ENCODE measurements at places on chromosomes 6 and 20. TPM values are rescaled to one million over a fixed set of nuclear protein-coding genes. Genes with fewer than 3 reads are reported as not detected.

Gene OOEP
- total RNA-seq = not detected

Gene TSHZ2
- 11.9 TPM for total RNA-seq

Gene ZSCAN23
- 5.5 TPM for total RNA-seq

DNA sequence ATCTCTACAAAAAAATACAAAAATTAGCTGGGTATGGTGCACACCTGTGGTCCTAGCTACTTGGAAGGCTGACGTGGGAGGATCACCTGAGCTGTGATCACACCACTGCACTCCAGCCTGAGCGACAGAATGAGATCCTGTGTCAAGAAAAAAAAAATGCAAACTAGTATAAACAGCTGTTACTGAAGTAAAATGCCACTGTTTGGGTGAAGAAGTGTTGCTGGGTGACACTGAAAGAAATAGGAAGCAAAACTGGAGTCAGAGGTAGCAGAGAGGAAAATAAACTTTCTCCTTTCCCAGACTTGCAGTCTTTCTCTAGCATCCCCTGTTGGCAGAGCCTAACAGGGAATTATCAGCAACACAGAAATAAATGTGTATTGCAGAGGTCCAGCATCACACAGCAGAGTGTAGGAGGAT is 241.2 kb upstream of the PREP start:
- H3K4me1 ChIP-seq = no peaks in the 10 kb centered on the region
- peak; percentile 44 for DNase-seq
- H3K27me3 ChIP-seq = no peaks in the 10 kb centered on the region
- no peak overlapping the region for H3K4me3 ChIP-seq
- H3K27ac ChIP-seq = no peak overlapping the region

DNA sequence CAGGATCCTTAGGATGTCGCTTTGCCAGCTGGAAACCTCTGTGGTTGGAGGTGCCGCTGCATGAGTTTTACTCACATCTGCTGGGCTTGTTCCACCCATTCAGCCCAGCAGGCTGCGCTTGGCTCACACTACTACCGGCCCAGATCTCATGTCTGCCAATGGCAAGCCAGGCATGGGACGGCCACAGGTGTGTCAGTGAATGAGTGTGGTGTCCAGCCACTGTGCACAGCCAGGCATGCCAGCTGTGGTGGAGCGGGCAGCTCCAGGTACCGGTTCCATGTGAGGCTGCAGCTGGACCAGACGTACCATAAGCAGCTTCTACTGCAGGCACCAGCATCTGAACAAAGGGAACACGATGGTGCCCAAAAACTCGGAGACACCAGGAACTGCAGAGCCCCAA is 33.1 kb upstream of the ASF1A start:
- H3K4me1 ChIP-seq = no peaks in the 10 kb centered on the region
- H3K27me3 ChIP-seq = no peaks in the 10 kb centered on the region
- no peak overlapping the region for H3K4me3 ChIP-seq
- H3K27ac ChIP-seq = no peak overlapping the region

DNA sequence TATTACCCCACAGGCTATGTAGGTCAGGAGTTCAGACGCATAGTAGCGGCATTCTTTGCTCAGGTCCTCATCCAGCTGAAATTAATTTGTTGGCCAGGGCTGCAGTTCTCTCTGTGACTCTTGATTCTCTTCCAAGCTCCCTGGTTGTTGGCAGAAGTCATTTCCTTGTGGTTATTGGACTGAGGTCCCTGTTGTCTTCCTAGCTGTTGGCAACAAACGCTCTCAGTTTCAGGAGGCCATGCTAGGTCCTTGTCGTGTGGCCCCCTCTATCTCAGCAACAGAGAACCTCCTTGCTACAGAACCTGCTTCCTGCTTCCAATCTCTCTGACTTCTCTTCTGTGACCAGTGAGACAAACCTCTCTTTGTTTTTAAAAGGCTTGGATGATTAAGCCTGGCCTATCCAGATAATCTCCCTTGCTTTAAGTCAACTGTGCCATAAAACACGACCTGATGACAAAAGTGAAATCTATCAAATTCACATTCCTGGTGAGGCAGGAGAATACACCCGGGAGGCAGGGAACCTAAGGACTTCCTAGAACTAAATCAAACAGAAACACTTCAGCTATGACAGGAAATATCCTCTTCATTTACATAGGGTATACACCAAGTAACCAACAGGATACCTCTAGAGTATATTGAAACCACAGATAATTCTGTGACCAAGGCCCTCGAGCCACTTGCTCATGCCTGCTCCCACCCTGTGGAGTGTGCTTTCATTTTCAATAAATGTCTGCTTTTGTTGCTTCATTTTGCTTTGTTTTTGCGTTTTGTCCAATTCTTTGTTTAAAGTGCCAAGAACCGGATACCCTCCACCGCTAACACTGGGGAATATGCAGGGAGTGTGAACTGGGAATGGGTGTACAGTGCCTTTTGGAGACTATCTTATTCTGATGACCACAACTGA is 196.0 kb downstream of the BTBD3 start:
- no peak overlapping the region for H3K27ac ChIP-seq
- no peaks in the 10 kb centered on the region for H3K27me3 ChIP-seq
- H3K4me3 ChIP-seq = no peak overlapping the region
- H3K36me3 ChIP-seq = no peaks in the 10 kb centered on the region
- no peaks in the 10 kb centered on the region for H3K4me1 ChIP-seq
- DNase-seq = peak; percentile 81

DNA sequence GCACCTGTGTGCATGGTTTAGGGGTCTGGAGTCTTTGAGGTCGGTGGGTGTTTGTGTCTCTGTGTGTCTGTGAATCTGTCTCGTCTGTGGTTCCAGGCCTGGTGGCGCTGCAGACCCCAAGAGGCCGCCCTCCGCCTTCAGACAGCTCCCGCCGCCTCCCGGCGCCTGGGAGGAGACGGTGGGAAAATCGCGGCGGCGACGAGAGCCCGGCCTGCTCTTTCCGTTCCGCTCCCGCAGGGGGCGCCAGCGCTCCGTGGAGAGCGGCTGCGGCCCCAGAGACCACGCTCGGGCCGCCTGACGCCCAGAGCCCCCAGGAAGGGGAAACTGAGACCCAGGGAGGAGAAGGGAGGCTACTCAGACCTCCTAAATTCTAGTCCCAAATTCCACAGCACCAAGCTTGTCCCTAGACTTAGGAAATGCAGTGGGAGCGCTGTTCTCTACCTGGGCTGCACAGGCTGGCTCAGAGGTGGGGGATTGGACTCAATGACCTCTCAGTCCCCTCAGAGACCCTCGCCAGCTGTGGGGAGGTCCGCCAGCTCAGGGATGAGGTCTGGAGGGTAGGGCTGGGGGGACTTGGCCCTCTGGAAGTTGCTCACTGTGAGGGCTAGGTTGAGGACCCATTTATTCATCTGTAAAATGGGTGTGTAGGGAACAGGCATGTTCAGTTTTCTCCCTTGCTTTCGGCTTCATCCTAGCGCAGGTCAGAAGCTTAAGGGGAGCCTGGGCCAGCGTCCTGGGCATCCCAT is 36.9 kb upstream of the BLCAP start:
- H3K36me3 ChIP-seq = no peaks in the 10 kb centered on the region
- H3K4me3 ChIP-seq = no peak overlapping the region
- peaks cover 21% of the 10 kb centered on the region for H3K27me3 ChIP-seq
- H3K4me1 ChIP-seq = peaks cover 44% of the 10 kb centered on the region
- H3K27ac ChIP-seq = peak overlapping the region; percentile 47

- no peak overlapping the region for H3K4me3 ChIP-seq
- H3K36me3 ChIP-seq = no peaks in the 10 kb centered on the region
- no peaks in the 10 kb centered on the region for H3K27me3 ChIP-seq
- H3K27ac ChIP-seq = no peak overlapping the region
Measured at GRCh38 chr20:49976542-49976941, 6.2 kb upstream of the SNAI1 start.

DNA sequence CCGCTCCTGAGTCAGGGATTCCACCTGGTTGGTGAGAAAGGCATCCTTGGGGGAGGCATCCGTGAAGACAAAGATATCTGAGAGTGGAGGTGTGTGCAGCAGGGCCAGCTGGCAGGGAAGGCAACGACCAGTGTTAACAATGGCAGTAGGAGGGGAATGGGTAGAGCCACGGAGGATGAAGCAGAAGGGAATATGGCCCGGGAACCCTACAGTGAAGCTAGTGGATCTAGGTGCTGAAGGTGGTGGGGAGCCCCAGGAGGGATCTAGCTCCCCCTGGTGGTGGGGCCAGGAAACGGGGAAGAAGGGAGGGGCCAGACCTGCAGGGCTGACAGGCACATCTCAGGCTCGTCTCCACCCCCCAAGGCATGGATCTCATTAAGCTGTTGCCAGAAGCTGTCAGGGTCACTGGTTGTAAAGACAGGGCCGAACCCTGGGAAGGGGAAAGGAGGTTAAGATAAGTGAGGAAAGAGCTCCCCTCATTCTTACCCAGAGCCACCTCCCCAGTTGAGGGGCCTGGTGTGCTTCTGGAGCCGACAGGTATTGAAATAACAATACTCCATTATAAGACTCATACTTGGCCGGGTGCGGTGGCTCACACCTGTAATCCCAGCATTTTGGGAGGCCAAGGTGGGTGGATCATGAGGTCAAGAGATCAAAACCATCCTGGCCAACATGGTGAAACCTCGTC is 7.3 kb downstream of the VWA7 start:
- H3K36me3 ChIP-seq = no peaks in the 10 kb centered on the region
- H3K4me3 ChIP-seq = no peak overlapping the region
- H3K4me1 ChIP-seq = peaks cover 7% of the 10 kb centered on the region

GRCh38 chr6:139294090-139294489 is 2.3 kb upstream of the TXLNB start:
- no peaks in the 10 kb centered on the region for H3K27me3 ChIP-seq
- H3K4me1 ChIP-seq = peaks cover 5% of the 10 kb centered on the region
- H3K27ac ChIP-seq = no peak overlapping the region
- H3K4me3 ChIP-seq = no peak overlapping the region
- no peak for DNase-seq

- no peaks in the 10 kb centered on the region for H3K27me3 ChIP-seq
- H3K4me3 ChIP-seq = no peak overlapping the region
- no peak overlapping the region for H3K27ac ChIP-seq
- no peaks in the 10 kb centered on the region for H3K36me3 ChIP-seq
Measured at GRCh38 chr6:53220605-53221004, 72.0 kb upstream of the GCM1 start.

- no peak overlapping the region for H3K27ac ChIP-seq
- DNase-seq = no peak
- no peak overlapping the region for H3K4me3 ChIP-seq
- no peaks in the 10 kb centered on the region for H3K36me3 ChIP-seq
Measured at GRCh38 chr20:3077618-3078134, 6.3 kb downstream of the OXT start.

GRCh38 chr20:10089871-10090587 is 55.2 kb downstream of the ANKEF1 start:
- no peak overlapping the region for H3K4me3 ChIP-seq
- no peak overlapping the region for H3K27ac ChIP-seq
- DNase-seq = no peak
- no peaks in the 10 kb centered on the region for H3K4me1 ChIP-seq

- no peaks in the 10 kb centered on the region for H3K4me1 ChIP-seq
- H3K36me3 ChIP-seq = no peaks in the 10 kb centered on the region
- no peak for DNase-seq
- H3K27me3 ChIP-seq = peaks cover 48% of the 10 kb centered on the region
- H3K4me3 ChIP-seq = no peak overlapping the region
Measured at GRCh38 chr6:35206346-35206745, 7.4 kb upstream of the SCUBE3 start.

DNA sequence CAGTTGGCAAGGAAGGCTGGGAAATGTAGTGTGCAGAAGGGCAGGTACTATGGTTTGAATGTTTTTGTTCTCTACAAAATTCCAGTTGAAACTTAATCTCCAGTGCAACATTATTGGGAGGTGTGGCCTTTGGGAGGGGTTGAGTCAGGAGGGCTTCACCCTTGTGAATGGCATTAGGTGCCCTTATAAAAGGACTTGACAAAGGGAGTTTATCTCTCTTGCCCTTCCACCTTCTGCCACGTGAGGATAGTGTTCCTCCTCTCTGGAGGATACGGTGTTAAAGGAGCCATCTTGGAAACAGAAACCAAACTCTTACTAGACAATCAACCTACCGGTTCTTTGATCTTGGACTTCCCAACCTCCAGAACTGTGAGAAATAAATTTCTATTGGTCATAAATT is 82.2 kb upstream of the LRFN2 start:
- no peaks in the 10 kb centered on the region for H3K27me3 ChIP-seq
- H3K27ac ChIP-seq = no peak overlapping the region
- H3K4me3 ChIP-seq = no peak overlapping the region
- DNase-seq = no peak
- H3K36me3 ChIP-seq = no peaks in the 10 kb centered on the region

Measured in muscle of leg (tissue), 16 donors.